ENCODE measurements at places on chromosomes 5 and 9. TPM values are rescaled to one million over a fixed set of nuclear protein-coding genes. Genes with fewer than 3 reads are reported as not detected.

DNA sequence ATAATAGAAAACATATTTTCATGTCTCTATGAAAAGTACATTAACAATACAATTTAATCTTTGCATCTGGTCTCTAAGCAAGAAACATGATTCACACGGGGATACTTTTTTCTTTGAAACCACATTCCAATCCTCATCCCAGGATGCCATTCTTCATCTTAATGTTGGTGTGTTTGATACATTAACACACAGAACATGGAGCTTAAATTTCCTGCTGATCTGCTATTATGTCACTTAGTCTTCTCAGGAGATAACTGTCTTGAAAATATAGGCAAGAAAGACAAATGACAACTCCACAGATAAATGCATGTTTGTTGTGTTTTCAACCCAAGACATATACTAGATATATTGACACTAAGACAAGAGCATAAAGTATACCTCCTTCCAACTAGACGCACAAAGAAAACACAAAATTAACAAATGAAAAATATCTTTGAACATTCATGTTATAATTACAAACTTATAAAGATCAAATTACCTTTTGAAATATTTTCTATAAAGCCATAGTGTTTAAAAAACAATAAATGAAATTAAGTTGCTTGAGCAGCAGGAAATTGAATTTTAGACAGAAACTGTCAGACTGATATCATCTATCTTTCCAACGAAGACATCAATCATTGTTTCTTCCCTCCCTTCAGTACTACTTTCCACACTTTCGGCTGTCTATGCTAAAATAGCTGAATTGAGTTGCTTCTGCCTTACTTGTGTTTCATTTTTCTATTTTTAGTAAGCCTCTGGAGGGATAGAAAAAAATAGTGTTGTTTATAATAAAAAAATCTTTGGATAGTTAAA lies 1676.7 kb upstream of the CDH9 start:
- DNase-seq = no peak

- DNase-seq = no peak
These were observed 107.4 kb downstream of the LMNB1 start for GRCh38 chr5:126884269-126884819.

DNA sequence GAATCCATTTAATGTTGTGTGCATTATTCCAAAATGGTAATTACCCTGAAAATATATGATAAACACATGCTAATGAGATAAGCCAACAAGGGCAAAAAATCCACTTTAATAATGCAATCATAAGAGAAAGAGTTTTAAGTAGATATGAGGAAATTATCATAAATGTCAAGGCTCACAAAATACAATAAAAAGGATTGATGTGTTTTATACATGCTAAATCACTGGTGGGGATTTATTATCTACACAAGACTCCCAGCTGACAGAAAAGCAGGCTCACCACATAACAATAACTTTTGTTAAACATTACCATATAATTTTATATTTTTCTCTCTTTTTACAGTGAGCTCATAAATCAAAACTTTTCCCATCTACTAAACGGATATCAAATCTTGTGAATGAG lies 306.2 kb upstream of the GRAMD2B start:
- DNase-seq = no peak

- no peak for DNase-seq
These were observed 9.3 kb downstream of the JAK2 start for GRCh38 chr9:4994166-4994890.

DNA sequence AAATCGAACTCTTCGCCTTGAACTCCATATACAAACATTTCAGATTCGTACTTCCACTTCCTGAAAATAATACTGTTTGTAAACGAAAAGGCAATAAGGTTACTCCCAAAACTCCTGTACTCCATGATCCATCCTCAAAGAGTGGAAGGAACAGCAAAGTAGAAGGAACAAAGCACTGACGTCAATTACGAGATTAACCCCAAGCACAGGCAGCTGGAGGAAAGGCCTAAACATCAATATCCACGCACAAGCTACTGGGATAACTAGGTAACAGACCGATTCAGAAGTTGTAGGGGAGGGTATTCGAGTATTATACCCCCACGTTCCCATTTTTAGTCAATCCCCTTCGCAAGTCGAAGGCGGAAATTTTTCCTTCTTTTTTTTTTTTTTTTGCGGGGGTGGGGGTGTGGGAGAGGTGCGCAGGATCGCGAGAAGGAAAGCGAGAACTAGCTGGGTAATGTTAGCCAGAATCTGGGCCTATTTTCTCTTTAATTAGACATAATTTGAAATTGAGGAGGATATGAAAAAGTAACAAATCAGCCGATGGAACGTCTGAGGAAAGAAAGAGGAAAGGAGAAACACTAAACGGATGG lies 909 bp downstream of the AFF4 start:
- DNase-seq = peak; percentile 22

DNA sequence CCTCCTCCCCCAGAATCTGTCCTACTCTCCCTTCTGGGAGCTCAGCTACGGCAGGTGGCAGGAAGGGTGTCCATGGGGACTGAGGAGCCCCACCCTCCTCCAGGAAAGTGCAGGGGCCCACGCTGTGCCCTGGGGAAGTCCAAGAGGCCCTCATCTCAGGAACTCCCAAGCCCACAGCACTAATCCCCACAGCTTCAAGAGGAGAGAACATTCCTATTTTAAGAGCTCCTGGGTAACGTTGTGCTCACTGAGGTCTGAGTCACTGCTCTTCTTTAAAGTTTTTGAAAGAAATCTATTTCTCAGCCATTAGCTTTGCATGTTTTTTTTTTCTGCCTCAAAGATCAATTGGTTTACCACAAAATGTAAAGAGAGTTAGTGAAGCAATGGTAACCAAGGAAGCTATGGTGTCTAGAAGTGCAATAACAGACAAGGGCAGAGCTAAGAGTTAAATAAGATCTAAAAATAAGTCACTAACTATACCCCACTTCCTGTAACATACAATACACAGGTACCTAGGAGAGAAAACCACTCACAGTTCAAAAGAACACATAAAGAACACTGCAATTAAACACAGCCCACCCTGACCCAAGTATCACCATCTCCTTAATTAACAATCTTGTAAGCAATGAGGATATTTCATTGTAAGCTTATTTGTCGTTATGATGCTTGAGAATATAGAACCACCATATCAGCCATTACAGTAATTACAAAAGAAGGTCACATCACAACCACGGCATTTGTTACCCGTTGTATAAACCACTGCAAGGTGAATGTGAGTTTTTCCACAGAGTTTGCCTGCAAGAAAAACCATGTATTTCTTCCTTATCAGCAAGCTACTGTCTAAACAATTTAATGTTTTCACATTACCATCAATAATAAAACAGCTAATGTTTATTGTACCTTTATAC lies 382.3 kb upstream of the SLC30A5 start:
- DNase-seq = no peak

GRCh38 chr9:82555431-82556051 lies 507.4 kb downstream of the RASEF start:
- DNase-seq = no peak

GRCh38 chr5:124592891-124593290 lies 153.5 kb downstream of the ZNF608 start:
- no peak for DNase-seq

DNA sequence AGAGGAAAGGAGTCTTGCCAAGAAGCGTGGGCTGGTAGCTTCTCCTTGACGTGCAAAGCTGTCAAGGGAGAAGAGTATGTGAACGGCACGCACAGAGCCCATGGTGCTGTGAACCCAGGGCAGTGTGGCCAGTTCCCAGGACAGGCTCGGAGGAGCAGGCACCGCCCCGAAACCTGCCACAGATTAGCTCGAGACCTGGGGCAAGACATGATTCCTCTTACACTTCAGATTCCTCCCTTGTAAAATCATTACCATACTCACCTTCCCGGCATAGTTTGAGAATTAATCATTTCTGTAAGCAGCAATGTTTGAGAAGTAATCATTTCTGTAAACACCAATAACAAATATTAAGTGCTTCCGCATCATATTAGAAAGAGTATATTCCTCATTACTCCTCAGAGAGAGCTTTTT lies 19.9 kb downstream of the GOLM1 start:
- DNase-seq = no peak

DNA sequence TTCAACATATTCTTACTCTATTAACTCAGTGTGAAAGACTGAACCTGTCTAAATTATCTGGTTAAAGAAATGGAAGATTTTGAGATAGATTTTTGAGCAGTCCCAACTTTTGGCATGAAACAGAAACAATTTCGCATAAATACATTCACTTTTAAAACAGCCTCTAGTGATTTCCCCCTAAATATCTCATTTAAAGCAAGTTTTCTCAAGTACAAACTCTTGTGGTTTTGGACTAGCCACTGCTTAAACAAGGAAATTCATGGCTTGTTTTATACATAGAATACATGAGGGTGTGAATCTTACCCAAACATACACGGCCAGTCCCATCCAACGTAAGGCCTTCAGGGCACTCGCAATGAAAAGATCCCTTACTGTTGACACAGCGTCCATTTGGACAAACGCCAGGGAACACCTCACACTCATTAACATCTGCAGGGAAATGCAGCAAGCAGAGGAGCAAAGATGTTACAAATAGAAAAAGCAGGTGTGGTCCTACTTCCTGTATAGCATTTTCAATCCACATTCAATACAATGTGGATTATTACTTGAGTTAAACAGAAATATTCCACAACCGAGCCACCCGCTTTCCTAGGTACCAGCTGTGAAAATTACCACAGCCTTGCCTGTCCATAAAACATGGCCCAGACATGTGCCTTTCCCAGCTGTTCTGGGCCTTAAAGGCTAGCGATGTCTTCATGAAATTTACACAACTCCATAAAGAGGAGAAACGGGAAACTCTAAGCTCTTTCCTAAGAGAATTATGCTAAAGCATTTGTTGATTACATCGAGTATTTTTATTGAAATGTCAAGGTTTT lies 188.8 kb downstream of the FBN2 start:
- no peak for DNase-seq

DNA sequence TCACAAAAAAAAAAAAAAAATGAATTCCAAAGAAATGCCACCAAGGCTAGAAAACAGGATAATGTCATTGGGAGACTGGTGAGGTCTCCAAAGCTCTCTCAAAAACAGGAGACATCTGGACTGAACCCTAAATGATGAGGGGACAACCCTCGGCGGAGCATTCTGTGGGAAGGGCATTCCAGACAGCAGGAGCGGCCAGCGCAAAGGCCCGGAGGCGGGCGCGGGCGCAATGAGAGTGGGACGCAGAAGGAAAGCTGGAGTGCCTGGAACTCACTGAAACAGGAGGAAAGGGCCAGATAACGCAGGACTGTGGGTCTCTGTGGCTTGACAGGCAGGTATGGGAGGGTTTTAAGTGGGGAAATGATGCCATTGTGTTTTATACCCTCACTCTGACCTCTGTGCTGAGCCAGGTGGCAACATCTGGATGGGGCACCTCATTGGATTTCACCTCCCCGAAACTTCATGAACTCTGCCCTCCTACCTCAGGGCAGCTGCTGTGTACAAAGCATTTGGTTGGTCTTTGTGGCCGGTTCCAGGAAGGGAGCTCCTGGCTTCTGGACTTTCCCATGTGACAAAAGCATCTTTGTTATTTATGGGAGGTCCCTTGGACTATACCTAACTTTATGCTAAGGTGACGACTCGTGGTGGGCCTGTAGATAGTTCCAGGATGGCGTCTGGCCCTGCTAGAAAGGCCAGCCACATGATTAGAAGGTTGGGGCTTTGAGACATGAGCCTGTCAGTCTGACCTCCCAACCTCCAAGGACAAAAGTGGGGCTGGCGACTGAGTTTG lies 11.5 kb upstream of the MAPK9 start:
- no peak for DNase-seq

DNA sequence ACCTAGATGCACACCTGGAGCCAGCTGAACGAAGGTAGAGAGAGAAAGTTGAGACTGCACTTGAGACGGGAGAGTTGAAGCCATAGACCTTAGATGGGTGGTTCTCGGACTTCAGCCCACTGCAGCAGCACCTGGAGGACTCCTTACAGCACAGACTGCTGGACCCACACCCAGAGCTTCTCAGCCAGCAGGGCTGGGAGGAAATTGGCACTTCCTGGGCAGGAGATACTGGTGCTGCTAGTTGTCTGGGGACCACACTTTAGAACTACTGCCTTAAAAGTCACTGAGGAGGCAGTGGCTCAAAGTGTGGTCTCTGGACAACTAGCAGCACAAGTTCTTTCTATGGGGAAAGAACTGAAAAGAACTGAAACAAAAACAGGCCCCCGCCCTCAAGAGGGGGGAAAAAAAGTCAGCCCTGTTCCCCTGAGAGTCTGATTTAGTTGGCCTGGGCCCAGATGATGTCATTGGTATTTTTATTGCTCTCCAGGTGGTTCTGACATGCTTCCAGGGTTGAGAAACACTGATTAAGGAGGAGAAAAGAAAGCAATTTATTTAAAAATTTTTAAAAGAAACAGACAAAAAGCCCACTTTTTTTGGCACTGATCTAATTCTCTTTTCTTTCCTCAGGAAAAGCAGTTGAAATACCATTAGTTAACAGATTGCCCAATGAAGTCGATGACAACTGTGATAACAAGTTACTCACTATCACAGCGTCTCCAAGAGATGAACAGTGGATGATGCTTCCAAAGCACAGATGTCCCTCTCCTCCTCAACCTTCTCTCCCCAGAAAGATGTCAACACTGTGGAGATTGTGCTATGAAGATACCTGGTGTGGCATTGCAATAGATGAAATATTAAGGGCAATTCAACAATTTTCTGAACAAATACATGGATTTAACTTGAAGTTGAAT lies 73.6 kb upstream of the ADAMTS16 start:
- no peak for DNase-seq

DNA sequence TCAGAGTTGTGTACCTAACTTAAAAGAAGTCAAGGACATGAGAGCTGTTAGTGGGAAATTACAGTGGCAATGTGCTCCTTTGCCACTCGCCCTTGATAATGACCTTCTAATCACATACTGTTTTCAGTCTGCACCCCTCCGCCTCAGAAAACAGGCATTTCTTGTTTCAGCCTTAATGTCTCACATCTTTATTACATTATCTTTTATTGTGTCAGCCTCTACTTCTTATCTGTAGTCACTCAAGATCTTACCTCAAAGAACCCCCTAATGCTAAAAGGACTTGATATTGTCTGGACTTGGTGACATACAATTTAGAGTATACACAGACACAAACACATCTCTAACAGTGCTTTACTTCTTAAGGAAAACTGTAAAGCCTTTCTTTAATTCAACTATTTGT lies 97.9 kb downstream of the PLCXD3 start:
- DNase-seq = no peak

The SNCAIP gene
- total RNA-seq = not detected

The LCN9 gene
- total RNA-seq = not detected

The ADAMTS2 gene
- total RNA-seq = not detected

The IL9 gene
- total RNA-seq = not detected

The DOK3 gene
- total RNA-seq = 3.7 TPM

The ARHGEF28 gene
- not detected for total RNA-seq

The SLC46A2 gene
- total RNA-seq = not detected

Data from CD4-positive, alpha-beta memory T cell (primary cell).